WTC11 (cell line): ENCODE measurements at places on chromosomes 12 and 14. TPM values are rescaled to one million over a fixed set of nuclear protein-coding genes. Genes with fewer than 3 reads are reported as not detected.

DNA sequence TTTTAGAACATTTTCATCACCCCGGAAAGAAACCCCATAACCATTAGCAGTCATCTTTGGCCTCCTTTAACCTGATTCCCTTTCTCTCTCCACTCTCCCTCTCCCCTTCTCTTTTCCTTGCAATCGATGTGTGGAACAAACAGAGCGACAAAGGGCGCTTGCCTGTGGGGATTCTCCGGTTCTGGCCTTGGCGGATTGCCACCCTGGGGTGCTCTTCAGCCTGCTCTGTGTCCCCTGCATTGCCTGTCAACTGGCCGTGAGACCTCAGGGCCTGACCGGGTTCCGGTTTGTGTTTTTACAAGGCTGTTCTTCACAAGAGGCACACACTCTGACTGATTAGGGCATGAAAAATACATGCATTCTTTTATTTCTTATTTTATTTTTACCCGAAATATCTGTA, 27.8 kb downstream of the LRTM2 start:
- DNase-seq: no peak

DNA sequence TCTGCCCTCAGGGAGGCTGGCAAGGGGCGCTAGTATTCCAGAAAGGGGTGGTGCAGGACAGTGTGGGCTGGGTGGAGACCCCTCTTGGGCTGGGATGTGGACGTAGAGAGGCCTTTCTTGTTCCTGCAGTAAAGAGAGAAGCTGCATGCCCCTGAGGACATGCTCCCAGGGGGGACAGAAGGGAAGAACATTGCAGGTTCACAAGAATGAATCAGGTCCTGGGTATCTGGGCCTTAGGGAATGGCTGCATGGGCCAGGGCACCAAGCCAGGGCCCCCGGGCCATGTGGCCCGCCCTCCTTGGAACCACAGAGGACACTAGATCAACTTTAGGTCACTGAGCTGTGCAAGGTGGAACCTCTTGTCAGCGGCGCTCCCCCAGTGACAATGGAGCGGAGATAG, 51.8 kb downstream of the ZNF664 start:
- no peak for DNase-seq

DNA sequence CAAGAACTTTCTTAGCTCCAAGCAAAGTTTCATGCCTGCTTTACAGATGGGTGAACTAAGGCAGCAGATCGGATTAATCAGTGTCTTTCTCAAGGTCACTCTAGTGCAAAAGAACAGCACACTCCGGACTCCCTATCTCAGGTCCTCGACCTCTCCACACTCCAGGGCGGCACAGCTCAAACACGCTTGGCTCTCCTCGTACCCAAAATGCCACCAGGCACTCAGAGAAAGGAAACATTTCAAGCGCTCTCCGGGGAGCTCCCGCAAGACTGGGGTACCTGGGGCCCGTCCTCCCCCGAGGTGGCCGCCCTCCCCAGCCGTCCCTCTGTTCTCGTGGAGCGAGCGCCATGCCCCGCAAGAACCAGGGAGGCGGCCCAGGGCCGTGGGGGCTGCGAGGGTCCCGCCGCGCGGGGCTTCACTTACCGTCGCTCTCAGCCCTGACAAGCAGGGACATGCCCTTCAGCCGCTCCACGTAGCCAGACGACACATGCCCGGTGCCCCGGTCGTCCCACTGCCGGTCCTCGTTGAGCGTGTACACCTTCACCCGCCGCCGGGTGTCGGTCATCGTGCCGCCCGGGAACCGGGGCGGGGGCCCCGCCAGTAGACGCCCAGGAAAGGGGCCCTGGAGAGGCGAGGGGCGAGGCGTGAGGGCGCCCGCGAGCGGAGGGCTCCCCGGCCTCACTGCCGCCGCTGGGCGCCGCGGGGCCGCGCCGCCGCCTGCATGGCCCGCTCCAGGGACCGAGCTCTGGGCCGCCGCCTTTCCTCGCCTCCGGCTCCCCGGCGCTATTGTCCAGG, 830 bp downstream of the PPP4R3A start:
- peak; percentile 20 for DNase-seq

- no peak for DNase-seq
These were observed 26.9 kb downstream of the TBX3 start for GRCh38 chr12:114656906-114657596.

The ISM2 gene
- 0.80 to 1.4 TPM (median 1.3 TPM) in 3 replicates for total RNA-seq
